GM12864 (cell line): ENCODE measurements at places on chromosomes 7 and 10.

DNA sequence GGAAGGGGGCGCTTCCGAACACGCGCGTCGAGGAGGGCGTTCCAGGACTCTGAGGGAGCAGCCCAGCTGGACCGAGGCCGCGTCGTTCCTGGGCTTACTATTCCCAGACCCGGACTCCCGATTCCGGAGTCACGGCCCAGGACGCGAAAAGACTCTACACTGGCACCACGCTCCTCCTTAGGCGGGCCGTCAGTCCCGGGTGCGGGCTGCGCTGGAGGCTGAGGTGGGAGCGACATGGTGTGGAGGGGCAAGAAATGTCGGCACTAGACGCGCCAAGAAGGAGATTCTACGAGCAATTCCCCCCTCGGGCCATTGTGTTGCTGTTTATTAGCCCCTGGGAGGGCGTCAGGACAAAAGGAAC lies 584 bp upstream of the RUNDC3B start:
- no peak for DNase-seq

DNA sequence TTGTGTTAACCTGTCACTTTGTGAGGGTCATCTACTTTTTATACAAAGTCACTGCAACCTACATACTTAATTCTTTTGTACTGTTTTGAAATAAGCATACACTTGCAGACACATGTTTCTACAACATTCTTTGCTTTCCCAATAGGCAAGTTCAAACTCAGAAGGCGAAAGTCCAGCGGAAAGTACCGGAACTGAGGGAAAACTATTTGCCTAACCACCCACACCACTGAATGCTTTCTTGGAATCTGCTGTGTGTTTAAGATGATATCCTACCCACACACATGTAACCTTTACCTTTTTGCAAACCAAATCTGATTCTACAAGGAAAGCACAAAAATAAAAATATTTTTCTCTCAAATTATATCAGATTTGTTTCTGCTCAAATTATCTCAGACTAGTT lies 139.4 kb upstream of the AGR3 start:
- DNase-seq = no peak

- no peak for DNase-seq
Observed at GRCh38 chr7:95927756-95928155, 155.4 kb downstream of the DYNC1I1 start.

DNA sequence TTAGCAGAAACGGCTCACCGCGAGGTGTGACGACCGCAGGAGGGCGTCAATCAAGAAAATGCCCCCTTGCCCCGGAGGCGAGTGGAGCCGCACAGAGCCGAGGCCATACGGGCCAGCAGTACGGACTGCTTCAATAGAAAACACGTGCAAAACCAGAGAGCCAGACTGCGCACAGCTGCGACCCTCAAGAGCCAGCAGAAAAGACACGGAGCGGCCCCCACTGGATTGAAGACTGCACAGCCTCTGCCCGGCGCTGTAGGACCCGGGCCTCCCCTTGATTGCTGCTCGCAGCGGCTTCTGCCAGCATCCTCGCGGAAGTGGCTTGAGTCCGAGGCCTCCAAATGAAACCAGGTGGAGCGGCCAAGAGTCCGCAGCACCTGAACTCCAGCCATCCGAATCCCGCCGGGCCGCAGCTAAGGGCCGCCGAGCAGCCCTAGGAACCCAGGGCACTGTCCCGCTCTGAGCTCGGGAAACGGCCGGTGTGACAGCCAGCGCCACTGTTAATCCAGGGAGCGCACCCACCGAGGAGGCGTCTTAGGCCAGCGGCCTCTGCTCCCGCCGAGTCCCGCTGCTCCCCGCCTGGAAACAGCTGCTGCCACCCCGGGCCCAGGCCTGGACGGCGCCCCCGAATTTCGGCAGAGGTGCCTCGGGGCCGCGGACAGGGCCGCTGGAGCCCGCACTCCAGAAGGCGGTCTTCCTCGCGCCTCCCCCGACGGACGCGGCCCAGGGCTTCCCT lies 660 bp upstream of the HHEX start:
- DNase-seq = no peak

DNA sequence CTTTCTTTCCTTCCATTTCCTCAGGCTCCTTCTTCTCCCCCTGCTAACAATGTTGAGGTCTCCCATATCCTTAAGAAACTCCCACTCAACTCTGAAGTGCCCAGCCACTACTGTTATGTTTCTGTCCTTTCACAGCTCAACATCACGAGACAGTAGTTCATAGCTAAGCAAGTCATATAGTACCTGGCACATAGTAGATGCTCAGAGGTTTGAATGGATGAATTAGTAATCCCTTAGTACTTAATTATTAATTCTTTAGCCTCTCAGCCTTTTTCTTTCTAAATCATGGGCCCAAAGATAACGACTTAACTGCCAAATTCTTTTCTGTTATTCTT lies 22.6 kb downstream of the CSGALNACT2 start:
- DNase-seq = no peak

GRCh38 chr7:4951903-4952636 lies 6.9 kb downstream of the MMD2 start:
- no peak for DNase-seq

GRCh38 chr7:28136885-28137284 lies 43.7 kb downstream of the JAZF1 start:
- DNase-seq = no peak

DNA sequence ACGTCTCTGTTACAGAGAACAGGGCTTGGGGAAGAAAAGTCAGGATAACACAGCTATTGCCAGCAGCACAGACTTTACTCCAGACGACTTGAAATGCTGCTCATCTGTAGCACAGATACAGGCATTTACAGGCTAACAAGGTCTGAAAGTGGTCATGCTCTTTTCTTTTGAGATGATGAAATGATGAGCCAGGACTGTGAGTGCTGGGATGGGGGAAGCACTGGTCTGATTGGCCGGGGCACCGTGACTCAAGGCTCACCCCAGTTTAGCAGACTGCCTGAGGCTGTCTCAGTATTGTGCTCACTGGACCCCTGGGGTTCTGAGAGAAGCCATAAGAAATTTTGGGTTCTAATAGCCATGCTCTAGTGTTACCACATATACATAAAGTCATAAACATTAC lies 12.4 kb downstream of the SMKR1 start:
- no peak for DNase-seq

DNA sequence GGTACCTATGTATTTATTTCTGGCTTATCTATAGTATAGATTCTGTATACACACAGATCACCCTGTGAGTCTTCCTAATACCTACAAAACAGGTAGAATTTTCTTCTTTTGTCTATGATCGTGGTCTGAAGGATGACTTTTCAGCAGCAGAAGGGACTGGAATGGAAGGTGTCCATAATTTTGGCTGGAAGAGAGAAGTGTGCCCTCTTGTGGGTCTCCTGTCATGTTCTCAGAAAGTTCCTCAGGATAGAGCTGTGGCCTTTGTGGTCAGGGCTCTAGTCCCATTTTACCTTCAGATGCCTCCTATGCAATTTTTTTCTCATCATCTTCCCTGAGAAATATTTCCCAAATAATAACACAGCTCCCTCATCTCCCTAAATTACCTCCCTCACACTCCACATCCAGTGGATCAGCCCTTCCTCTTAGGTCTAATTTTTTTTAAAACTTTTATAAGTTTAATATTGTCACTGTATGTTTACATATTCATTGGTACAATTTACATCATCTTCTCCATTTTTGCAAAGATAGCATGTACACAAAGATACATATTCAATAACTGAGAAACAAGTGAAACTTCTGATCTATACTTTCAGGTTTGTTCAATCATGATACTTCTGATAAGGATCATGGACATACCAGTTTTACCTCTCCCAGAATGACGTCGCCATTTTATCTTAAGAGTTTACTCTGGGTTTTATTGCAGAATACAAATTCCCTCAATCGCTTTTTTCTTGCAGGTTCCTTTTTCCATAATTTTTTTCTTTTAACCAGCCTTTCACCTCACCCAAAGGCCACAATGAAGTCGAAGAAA lies 112.7 kb downstream of the REEP3 start:
- DNase-seq = no peak

DNA sequence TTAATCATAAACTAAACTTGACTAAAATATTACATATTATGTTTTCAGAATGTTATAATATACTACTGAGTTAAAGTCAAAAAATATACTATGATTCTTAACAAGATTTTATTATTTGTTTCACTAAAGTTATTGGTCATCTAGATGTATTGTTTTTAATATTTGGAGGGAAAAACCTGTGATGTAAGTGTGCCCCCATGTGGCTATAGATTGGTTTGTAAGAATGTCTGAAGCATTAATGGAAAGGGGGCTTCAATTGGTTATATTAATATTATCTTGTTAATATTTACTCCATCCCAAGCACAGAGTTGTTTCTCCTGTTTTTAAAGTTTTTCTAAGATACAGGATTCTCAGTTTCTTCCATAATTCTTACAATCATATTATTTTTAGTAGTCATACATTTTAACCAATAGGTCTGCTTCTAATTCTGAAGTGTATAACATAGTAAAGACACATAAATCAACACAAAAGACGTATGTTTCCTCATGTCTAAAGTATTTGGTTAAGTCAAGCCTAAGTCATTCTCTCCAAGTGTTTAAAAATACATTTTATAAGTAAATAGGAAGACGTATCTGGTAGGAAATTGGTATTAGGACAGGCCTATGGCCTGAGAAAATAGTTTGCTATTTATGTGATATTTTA lies 58.0 kb downstream of the GNAT3 start:
- no peak for DNase-seq

- no peak for DNase-seq
Observed at GRCh38 chr10:17144032-17144431, 14.4 kb upstream of the CUBN start.

- DNase-seq = no peak
Observed at GRCh38 chr7:124662372-124662771, 103.2 kb downstream of the GPR37 start.

DNA sequence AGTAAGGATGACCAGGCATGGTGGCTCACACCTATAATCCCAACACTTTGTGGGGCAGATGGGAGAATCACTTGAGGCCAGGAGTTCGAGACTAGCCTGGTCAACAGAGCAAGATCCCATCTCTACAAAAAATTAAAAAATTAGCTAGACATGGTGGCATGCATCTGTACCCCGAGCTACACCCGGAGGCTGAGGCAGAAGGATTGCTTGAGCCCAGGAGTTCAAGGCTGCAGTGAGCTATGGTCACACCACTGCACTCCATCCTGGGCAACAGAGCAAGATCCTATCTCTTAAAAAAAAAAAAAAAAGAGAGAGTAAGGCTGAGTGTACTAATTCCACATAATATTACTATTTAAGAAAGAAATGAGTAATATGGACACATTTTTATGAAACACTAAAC lies 3.8 kb downstream of the P4HA1 start:
- no peak for DNase-seq

- DNase-seq = no peak
Observed at GRCh38 chr7:69781412-69781846, 183.2 kb downstream of the AUTS2 start.
